Stimulated activated CD8-positive, alpha-beta memory T cell treated with anti-CD3 and anti-CD28 coated beads, Interleukin-7, amount 100 ng/mL, for 24 hours (primary cell): ENCODE measurements at places on chromosomes 7 and 10.

DNA sequence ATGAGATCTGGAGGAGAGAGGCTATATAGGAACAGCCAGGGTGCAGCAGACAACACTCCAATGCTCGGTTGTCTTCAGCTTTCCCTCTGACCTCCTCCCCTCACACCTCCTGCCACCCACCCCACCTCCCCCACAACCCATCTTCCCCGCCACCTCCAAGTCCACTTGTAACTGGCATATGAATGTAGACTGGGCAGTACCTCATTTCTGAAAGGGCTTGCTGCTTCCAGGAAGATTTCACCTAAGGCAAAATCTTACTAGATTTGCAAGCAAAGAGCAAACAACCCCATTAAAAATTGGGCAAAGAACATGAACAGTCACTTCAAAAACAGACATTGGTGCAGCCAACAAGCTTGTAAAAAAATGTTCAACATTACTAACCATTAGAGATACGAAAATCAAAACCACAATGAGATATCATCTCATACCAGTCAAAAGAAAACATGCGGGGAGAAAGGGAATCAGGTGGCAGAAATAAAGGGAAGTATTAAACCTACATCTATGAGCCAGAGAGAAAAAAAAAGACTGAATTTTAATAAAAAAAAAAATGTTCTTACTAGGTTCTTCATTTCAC lies 164.6 kb upstream of the C1GALT1 start:
- DNase-seq = no peak

- DNase-seq = no peak
Measured at GRCh38 chr10:31864834-31865518, 63.7 kb downstream of the ARHGAP12 start.

- no peak for DNase-seq
Measured at GRCh38 chr7:151634643-151635042, 114.9 kb upstream of the RHEB start.

DNA sequence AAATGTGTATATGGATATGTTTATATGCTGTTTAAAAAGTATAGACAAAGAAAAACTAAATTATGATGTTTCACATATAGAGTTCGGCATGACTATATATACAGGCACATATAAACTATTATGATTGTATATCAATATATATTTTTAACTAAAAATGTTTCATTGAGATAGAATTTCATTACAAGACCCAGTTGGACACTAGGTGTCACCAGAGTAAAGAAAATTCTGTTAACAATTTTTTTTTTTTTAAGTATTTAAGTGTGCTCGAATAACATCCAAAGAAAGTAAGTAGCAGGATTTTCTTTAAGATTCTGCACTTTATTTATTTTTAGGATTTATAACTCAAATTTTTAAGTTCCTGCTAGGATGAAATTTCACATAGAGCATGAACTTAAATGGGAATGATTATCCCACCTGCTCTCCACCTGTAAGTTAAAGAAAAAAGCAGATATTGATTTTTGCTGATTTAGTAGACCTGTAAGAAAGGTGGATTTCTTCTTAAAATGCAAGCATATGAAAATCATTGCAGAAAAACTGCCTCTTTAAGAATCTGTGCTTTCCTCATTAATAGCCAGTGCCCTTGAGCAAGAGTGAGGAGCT lies 961.5 kb downstream of the PCDH15 start:
- DNase-seq = no peak

DNA sequence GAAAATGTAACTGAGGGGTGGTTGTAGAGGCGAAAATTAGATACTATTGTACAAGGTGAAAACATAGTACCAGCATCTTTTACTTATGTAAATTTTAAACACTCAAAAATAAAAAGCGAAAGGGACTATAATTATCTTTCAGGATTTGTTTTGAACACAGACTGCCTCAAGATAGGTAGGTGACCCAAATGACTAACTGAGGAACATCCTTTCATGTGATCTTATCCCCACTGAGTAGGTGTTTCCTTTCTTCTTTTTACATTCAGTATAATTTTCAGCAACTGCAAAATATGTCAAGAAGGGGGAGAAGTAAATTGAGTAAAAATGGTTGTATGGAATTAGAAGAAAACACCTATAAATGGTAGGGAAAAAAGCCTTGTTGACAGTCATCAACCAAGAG lies 236.7 kb downstream of the PHF14 start:
- DNase-seq = no peak
